ENCODE measurements at places on chromosomes 4 and X.
A peak's percentile ranks its signal among the peaks of the same experiment; 100 is the strongest.

- no peak for DNase-seq
Observed at GRCh38 chr4:133997436-133997835, 204.2 kb downstream of the PABPC4L start.

- DNase-seq, result no peak
Observed at GRCh38 chr4:52312722-52313121, 261.6 kb downstream of the SPATA18 start.

- no peak for DNase-seq
Observed at GRCh38 chr4:34365946-34366345, 1878.4 kb downstream of the ARAP2 start.

GRCh38 chr4:147754037-147754445 is 22.2 kb downstream of the ARHGAP10 start:
- DNase-seq, result no peak

DNA sequence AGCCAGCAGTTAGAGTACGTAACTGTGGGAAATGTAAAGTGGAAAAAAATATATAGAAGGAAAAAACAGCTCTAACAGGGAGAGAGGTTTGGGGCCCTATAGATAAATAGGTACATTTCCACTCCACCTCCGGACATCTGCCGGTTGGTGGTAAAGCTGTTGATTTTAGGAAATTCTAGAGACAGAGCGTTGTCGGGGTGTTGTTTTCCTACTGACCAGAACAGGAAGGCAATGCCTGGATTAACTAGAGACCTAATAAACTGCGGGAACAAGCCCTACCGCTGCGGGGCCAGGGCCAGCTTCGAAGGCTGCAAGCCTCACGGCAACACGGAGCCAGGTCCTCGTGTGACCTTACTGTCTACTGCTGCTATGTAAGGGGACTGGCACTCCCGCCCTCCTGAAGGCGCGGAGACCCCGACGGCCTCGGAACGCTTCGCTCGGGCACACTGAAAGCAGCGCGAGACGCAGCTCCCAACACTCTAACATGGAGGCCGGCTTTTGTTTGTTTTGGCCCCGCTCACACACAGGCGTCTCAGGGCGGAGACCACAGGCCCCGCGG is 702 bp upstream of the CDKN2AIP start:
- no peak for DNase-seq

- DNase-seq, result no peak
Observed at GRCh38 chr4:20251796-20252655, at the start of gene SLIT2. Gene SLIT2, plus strand, starts transcription at chr4:20251905. Its CDS starts 1,911 bp downstream, at chr4:20253816.

DNA sequence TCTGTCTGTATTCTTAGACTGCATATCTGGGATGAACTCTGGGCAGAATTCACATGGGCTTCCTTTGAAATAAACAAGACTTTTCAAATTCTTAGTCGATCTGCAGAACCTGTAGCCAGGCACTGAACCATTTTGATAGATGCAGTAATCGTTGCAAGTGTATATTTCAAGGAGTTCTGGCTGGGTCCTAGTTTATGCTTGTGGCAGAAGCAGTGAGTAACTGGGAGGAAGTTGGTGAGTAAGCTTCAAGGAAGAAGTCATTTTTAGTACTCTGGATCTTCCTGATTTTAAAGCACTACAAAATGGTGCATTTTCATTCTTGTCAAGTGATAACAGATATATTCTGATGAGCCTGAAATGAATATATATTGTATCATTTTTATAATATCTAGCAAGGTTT is 9.5 kb downstream of the HPRT1 start:
- no peak for DNase-seq

GRCh38 chrX:107025545-107025944 is 25.5 kb upstream of the MORC4 start:
- no peak for DNase-seq

GRCh38 chrX:74924449-74925224 is 615 bp downstream of the NEXMIF start:
- DNase-seq, result peak; percentile 11

DNA sequence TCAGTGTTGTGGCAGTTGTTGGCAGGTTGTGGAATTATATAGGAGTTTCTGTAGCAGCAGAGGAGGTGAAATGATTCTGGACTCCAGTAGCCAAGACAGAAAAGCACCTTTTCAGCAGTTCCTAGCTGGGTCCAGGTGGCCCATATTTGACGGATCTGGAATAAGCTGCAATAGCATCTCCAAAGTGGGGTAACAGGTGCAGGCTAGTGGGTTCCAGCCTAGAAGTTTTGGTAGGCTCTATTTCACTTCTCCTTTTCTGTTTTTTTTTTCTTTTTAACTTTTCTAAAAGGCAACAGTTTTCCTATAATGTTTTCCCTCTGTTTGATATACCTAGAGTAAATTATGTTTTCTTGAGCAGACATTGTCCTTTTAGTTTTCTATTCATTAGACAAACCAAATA is 392.5 kb downstream of the C4orf33 start:
- DNase-seq, result no peak

GRCh38 chrX:48179691-48180090 is 16.9 kb downstream of the SSX5 start:
- DNase-seq, result no peak

DNA sequence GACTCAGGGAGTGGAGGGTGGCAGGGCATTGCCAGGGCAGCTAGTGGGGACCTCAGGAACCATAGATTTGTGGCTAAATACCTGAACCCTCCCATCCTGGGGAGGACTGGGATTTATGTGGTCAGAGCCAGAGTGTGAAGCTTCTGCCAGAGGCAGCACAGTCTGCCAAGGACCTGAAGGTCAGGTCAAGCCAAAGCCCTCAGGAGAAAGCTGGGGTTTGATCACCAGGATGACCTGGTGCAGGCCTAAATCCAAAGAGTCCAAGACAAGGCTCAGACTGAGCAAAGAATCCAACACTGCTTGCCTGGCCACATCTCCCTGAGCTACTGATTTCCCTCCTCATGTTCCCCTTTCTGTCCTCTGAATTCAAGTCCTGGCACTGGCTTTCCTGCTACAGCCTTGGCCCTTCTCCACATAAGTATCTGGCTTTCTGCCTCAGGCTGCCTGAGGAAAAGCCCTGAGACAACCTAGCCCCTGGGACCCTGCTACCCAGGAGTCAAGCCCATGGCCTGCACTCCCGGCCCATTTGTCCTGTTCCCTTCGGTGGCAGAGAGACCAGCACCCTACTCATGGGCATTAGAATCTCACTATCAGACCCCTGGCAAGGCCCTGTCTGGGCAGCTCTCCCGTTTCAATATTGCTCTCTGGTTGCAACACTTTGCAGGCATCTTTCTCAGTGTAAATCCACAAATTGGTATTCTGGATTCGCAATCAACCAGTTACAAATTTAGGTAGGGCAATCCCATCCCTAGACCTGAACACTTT is 39.3 kb upstream of the SLC25A43 start:
- DNase-seq, result no peak

DNA sequence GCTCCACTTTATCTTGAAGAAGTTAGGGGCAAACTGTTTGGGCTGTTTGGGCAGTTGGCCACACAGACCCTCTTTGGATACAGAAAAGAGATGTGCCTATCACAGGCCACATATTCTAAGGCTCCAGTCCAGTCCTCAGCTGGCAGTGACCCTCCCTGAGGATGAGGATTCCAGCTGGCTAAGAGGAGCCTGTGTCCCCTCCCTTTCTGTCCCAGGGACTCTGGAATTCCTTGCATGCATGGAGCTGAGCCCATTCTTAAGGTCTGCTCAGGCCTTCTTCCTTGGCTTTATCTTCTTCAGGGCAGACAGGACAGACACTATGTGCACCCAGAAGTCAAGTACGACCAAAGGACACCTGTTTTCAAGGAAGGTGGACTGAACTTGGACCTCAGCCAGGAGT is 23.8 kb upstream of the GK2 start:
- no peak for DNase-seq

DNA sequence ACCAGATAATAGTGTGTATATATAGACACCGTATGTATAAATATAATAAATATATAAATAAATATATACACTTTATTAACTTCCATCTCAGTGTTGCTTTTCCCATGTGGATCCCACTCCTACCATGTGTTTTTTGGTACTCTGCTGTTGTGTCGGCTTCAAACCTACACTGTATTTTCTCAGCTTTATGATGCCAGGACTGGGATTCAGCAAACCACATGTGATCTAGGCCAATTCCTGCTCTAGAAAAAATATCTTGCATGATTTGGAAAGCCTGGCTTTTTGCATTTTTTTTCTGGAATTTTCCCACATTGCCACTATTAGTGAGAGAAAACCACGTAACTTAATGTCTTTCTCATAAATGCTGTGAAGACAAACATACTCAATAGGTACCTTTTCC is 55.8 kb downstream of the POLR2B start:
- DNase-seq, result no peak

GRCh38 chr4:25687773-25688172 is 32.1 kb downstream of the SLC34A2 start:
- no peak for DNase-seq

- DNase-seq, result no peak
Observed at GRCh38 chr4:172573899-172574298, 594.7 kb upstream of the GALNT7 start.

- no peak for DNase-seq
Observed at GRCh38 chr4:143531380-143531779, 17.9 kb downstream of the SMARCA5 start.

DNA sequence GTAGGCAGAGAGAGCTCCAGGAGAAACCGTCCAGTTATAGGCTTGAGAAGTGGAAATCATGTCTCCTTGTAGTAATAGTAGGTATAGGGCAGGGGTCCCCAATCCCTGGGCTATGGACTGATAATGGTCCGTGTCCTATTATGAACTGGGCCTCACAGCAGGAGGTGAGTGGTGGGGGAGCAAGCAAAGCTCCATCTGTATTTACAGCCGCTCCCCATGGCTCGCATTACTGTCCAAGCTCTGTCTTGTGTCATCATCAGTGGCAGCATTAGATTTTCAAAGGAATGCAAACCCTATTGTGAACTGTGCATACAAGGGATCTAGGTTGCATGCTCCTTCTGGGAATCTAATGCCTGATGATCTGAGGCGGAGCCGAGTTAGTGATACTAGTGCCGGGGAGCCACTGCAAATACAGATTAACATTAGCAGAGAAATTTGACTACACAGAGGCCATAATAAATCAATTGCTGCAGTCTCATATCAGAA is 67.6 kb downstream of the MRPL1 start:
- DNase-seq, result no peak

- no peak for DNase-seq
Observed at GRCh38 chr4:74539044-74539790, 94.3 kb downstream of the AREG start.

DNA sequence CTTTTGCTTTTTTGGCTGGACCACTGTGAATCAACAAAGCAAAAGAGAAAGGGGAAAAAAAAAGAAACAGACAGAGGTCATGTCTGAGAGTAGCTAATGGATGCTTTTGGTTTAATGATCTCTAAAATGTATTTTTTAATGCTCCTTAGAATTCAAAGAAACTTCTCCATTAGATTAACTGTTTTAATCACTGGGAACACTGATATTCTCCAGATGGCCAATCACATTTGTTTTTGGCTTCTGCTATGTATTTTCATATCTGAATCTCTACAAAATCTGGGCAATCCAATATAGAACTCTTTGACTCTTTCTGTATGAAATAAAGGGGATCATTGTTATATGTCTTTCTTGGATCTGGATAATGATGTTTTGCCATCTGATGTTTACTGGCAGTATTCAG is 278.2 kb downstream of the ADGRL3 start:
- no peak for DNase-seq

- no peak for DNase-seq
Observed at GRCh38 chr4:71732706-71733105, 51.2 kb downstream of the GC start.

GRCh38 chr4:176635372-176636261 is 157.1 kb downstream of the VEGFC start:
- no peak for DNase-seq

- DNase-seq, result no peak
Observed at GRCh38 chr4:3522651-3523050, 9.6 kb downstream of the LRPAP1 start.

GRCh38 chr4:188624370-188624769 is 485.1 kb downstream of the TRIML1 start:
- no peak for DNase-seq

DNA sequence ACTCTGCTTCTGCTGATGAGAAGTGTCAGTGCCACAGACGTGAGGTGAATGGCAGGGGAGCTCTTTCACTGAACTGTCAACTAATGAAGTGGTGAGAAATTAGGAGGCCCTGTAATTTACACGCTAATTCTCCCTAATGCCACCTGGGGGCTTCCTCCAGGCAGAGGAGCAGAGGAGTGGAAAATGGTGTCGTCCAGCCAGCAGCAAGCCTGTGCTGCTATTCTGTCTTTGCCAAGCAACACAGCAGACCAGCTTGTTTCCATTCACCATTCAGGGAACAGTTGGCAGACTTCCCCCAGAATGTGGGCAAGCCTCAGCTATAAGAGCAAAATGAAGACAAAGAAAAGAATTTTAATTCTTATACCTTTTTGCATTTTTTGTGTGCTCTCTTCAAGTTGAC is 245.2 kb upstream of the TET2 start:
- DNase-seq, result no peak

GRCh38 chr4:41148292-41148691 is 66.0 kb downstream of the APBB2 start:
- DNase-seq, result no peak

DNA sequence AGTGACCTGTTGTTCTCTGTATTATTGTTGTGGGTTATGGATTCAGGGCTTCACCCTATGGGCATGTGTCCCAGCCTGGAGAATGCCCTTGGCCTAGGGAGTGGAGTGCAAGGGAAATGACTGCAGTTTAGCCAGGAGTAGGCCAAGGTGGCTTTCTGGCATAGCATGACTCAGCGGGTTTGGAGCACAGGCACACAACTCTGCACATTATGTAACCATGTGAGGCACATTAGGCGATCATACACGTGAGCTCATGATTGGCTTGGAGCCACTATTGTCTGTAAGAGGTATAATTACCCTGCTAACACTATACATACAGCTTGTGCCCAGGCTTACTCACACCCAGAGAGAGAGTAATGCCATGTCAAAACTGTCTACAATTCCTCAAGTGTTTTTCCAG is 35.1 kb upstream of the TACR3 start:
- no peak for DNase-seq

DNA sequence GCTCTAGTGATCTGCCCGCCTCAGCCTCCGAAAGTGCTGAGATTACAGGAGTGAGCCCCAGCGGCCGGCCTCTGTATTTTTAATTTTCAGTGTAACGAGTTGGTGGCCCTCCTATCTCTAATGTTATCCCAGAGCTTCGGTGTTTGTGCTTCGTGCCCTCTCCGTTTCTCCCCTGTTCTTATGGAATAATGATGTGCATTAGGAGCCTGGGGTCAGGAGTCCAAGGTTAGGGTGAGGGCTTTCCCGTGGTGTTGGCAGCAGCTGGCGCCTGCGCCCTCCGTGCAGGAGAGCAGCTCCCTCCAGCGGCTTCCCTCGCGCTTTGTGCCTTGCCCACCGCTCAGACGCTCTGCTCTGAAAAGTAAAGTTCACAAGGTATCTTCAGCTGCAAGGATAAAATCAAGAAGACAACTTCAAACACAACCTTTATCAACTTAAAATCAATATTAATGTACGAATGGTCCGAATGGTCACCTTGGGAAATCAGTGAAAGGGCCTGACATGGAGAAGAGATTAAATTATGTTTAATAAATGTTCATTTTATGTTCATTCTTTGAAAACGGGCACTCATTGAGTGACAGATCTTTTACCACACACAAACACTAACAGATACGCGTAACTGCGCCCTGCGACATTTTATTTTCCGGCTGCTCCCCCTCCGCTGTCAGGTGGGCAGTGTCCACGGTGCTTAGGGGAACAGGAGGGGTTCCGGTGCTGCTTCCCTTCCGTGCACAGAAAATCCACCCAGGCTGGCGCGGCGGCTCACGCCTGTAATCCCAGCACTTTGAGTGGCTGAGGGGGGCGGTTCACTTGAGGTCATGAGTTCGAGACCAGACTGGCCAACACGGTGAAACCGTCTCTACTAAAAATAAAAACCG is 62.4 kb downstream of the TRAPPC11 start:
- no peak for DNase-seq

All from activated CD4-positive, alpha-beta T cell treated with anti-CD3 and anti-CD28 coated beads for 1 hour (primary cell).